NCI-H2171 (cell line): ENCODE measurements at places on chromosomes 3 and 15.

- no peak for DNase-seq
Measured at GRCh38 chr3:59704292-59704691, 654.5 kb upstream of the CFAP20DC start.

- no peak for DNase-seq
Measured at GRCh38 chr3:155110022-155110421, 29.9 kb downstream of the MME start.

GRCh38 chr3:142000325-142000870, 124.0 kb downstream of the ATP1B3 start:
- no peak for DNase-seq

DNA sequence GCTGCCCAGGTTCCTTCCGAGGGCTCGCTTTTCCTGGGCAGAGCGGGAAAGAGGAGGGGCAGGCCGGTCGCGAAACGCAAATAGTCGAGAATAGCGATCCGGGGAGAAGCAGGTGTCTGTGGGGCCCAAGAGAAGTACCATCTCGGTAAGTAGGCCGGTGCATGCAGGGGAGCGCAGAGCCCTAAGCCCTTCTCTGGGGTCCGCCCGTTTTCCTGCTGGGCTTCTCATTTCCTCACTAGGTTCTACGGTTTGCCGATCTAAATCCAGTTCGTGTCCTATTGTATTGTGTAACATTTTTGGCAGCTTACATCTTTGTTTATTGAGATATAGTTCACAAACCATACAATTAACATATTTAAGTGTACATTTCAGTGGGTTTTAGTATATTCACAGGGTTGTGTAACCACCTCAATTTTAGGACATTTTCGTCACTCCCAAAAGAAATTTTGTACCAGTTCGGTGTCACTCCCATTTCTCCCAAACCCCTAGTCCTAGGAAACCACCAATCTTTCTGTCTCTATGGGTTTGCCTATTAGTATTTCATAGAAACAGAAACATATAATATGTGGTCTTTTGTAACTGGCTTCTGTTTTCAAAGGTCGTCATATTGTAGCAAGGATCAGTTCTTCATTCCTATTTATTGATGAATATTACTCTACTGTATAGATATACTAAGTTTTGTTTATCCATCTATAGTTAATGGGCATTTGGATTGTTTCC, 6.8 kb upstream of the TRIM69 start:
- no peak for DNase-seq

DNA sequence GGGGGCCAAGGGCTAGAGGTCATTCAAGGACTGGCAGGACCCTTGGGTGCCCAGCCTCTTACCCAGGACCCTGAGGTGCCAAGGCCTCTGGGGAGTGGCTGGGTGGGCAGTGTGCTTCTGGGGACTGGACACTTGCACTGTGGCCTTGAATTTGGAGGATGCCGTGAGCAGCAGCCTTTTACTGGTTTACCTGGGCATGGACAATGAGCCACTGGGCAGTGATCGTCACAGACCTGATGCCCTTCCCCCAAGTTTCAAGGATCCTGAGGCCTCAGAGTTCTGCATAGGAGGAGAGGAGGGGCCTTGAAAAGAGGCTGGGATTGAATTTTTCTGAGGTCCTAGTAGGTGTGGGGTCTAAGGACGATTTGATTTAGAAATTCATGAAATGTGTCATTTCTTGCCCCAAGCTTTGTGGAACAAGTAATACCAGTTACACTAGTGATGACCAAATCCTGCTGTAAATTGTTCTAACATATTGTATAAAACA, 146.1 kb upstream of the TPM1 start:
- no peak for DNase-seq

GRCh38 chr3:43023746-43024145, 44.6 kb downstream of the GASK1A start:
- no peak for DNase-seq

GRCh38 chr3:4290272-4290893, 12.8 kb upstream of the SETMAR start:
- DNase-seq, result no peak
